ENCODE measurements at places on chromosomes 5 and 9. TPM values are rescaled to one million over a fixed set of nuclear protein-coding genes. Genes with fewer than 3 reads are reported as not detected.

GRCh38 chr5:142032747-142033631 is 20.2 kb upstream of the GNPDA1 start:
- ATAC-seq, result no peak

GRCh38 chr5:148746826-148747535 is 79.4 kb upstream of the ADRB2 start:
- no peak for ATAC-seq

PCDHGA11 gene
- not detected for total RNA-seq

- ATAC-seq, result no peak
Observed at GRCh38 chr9:34520505-34521385, 2.0 kb downstream of the ENHO start.

DNA sequence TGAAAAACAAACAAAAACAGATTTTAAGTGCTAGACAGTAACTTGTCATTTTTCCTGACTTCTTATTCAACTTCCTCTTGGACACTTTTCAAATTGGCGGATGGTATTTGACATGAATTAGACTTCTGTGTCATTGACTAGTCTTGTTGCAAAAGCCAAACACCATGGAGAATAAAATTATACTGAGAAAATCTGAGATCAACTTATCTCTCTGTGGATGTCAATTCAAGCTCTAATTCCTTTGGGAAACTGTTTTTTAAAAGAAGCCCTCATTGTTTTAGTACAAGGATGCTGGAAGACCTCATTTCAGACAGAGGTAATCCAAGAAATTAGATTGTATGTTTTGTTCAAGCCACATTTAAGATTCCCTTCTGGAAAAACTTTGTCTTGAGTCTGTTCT is 831.0 kb downstream of the SEMA5A start:
- no peak for ATAC-seq

SV2C gene
- total RNA-seq, result 0.13 TPM

DNA sequence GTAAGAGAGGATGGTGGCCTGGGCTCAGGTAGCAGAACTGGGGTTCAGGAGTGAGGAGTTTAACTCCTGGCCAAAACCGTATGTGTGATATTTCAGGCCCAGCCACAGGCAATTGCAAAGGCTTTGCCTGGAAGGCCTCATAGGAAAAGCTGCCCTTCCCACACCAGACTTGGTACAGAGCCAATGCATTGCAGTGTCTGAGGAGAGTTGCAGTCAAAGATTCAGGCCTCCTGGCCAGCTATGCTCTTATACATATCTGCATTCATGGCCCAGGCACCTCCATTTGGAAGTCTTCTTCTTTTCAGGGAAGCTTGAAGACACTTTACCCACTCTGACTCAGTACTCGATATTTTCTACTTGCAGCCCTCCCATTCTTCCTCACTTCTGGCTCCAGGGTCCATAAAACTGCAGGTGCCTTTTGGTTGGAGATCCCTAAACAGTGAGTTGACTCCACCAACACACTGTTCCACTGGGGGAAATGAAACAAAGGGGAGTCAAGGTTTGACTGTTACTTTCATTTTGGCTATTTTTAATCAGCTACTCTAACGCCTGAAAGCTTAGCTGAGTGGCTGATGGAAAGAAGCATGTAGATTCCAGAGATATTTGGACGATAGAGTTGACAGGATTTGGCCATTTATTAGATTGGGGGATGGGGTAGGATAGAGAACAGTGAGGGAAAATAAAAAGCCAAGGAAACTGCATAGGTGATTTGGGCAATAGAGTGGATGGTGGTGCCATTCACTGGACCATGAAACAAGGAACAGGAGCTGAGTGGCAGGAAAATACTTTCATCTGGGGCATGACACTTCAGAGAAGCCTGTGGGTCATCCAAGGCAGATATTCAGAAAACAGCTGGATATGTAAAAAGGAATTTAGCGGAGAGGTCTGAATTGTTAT is 30.6 kb upstream of the IL33 start:
- no peak for ATAC-seq

GRCh38 chr5:87282269-87282668 is 14.6 kb downstream of the RASA1 start:
- peak; percentile 90 for ATAC-seq

DMRT3 gene
- not detected for total RNA-seq

SLC6A18 gene
- not detected for total RNA-seq

- no peak for ATAC-seq
Observed at GRCh38 chr5:5155617-5156016, 15.5 kb downstream of the ADAMTS16 start.

GRCh38 chr9:16368237-16369087 is 502.0 kb downstream of the BNC2 start:
- no peak for ATAC-seq

GRCh38 chr5:108687595-108688200 is 60.0 kb upstream of the FER start:
- no peak for ATAC-seq

GRCh38 chr5:18798058-18798457 is 1163.8 kb downstream of the TAF11L14 start:
- ATAC-seq, result no peak

IL4 gene
- total RNA-seq, result not detected

DNA sequence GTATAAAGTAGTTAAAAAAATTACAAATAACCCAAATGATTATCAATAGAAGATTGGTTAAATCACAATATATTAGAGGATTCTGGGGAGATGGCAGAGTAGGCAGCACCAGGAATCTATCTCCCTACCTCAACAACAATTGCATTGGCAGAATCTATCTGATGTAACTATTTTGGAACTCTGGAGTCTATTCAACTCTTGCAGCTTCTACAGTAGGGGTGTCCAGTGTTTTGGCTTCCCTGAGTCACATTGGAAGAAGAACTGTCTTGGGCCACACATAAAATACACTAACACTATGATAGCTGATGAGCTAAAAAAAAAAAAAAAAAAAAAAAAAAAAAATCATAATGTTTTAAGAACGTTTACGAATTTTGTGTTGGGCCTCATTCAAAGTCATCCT is 29.2 kb upstream of the ECM2 start:
- no peak for ATAC-seq

DNA sequence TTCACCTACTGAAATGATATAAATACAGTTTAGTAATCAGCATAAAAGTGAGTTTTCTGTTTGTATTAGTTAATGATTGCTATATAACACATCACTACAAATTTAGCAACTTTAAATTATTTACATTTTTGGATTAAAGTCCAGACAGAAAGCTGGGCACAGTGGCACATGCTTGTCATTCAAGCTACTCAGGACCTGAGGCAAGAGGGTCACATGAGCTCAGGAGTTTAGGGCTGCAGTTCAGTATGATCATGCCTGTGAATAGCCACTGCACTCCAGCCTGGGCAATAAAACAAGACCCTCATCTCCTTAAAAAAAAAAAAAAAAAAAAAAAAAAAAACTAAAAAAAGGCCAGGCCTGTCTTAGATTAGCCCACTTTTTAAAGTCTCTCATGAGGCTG is 273.6 kb upstream of the CTNND2 start:
- ATAC-seq, result no peak

DNA sequence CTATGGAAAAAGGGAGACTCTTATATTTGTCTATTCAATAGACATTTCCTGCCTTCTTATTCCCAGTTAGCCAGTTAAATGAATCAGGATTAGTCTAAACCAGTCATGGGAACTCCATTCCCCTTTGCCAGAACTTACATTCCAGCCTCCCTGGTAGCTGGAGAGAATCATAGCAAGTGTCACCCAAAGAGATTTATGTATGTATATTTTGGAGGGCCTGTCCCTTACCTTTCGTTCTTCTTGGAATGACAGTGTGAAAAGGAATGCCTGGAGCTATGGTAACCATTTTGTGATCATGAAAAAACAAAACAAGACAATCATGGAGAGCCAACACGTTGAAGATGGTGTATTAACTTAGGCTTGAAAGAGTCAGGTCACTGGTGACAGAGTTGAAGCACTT is 627.7 kb downstream of the CCDC171 start:
- no peak for ATAC-seq

ADRB2 gene
- 1.1 TPM for total RNA-seq

DNA sequence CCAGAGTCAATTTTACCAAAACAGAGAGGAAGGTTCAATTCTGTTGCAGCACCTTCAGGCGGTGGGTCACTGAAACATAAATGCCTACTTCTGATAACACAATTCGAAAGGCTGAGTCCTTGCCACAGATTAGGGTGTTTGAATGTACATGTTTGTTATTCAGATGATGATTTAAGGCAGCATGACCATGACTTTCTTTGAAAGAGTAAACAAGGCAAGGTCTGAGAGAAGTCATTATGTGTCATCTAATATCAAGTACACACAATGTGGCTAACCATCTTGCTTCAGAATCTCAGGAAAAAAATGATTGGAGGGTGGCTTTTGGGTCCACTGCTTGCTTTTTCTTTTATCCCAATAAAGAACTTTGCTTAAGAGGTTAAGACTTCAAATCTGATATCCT is 457.5 kb downstream of the TAF11L14 start:
- ATAC-seq, result no peak

Data from activated T-helper 17 cell treated with anti-CD3 and anti-CD28 coated beads, Interleukin-2, amount 50 U/mL, for 72 hours (primary cell).